Thyroid gland (tissue), 4 donors: ENCODE measurements at places on chromosomes 16 and 17. TPM values are rescaled to one million over a fixed set of nuclear protein-coding genes. Genes with fewer than 3 reads are reported as not detected.

Gene KRT32
- not detected for total RNA-seq

Gene PGS1
- total RNA-seq: 87.2 TPM

Gene MKS1
- total RNA-seq: 16.4 TPM

Gene WFDC1
- not detected for total RNA-seq

Gene OR1A1
- total RNA-seq: not detected

Gene NACA2
- not detected for total RNA-seq

Gene GLOD4
- total RNA-seq: 48.9 TPM

Gene MILR1
- total RNA-seq: not detected

Gene KRTAP2-1
- total RNA-seq: not detected

Gene TERB1
- not detected for total RNA-seq

- no peaks in the 10 kb centered on the region for H3K36me3 ChIP-seq
- no peak for DNase-seq
- no peak overlapping the region for H3K4me3 ChIP-seq
- H3K4me1 ChIP-seq: no peaks in the 10 kb centered on the region
- no peaks in the 10 kb centered on the region for H3K27me3 ChIP-seq
- H3K27ac ChIP-seq: no peak overlapping the region
Observed at GRCh38 chr17:33516645-33517044, 223.6 kb upstream of the ASIC2 start.

GRCh38 chr16:68764862-68765261, 27.8 kb downstream of the CDH1 start:
- H3K4me3 ChIP-seq: no peak overlapping the region
- no peak for DNase-seq
- H3K27me3 ChIP-seq: no peaks in the 10 kb centered on the region

DNA sequence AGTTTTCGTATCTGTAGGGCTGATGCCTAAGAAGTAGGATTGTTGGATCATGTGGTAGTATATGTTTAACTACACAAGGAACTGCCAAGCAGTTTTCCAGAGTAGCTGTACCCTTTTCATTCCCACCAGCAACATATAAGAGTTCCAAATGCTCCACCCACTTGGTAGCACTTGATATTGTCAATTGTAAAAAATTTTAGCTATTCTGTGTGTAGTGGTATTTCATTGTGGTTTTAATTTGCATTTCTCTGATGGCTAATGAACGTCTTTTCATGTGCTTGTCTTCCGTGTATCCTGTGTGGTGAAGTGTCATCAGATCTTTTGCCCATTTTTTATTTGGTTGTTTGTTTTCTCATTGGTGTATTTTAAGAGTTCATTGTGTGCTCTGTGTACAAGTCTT, 69.7 kb downstream of the TANC2 start:
- no peaks in the 10 kb centered on the region for H3K4me1 ChIP-seq
- no peaks in the 10 kb centered on the region for H3K27me3 ChIP-seq
- no peaks in the 10 kb centered on the region for H3K36me3 ChIP-seq
- no peak overlapping the region for H3K27ac ChIP-seq
- no peak for DNase-seq
- H3K4me3 ChIP-seq: no peak overlapping the region

GRCh38 chr17:49063652-49064051, 66.5 kb downstream of the IGF2BP1 start:
- peak overlapping the region; percentile 38 for H3K27ac ChIP-seq
- H3K36me3 ChIP-seq: no peaks in the 10 kb centered on the region
- H3K4me3 ChIP-seq: no peak overlapping the region
- H3K27me3 ChIP-seq: no peaks in the 10 kb centered on the region
- peak; percentile 39 for DNase-seq

- DNase-seq: no peak
- no peaks in the 10 kb centered on the region for H3K36me3 ChIP-seq
- H3K4me1 ChIP-seq: no peaks in the 10 kb centered on the region
- H3K4me3 ChIP-seq: no peak overlapping the region
- no peaks in the 10 kb centered on the region for H3K27me3 ChIP-seq
Observed at GRCh38 chr17:35171834-35172233, 22.4 kb downstream of the SLC35G3 start.
